Activated T-cell treated with anti-CD3 and anti-CD28 coated beads, Interleukin-2, amount 50 U/mL, for 1 hour (primary cell): ENCODE measurements at places on chromosomes 1 and 21.

DNA sequence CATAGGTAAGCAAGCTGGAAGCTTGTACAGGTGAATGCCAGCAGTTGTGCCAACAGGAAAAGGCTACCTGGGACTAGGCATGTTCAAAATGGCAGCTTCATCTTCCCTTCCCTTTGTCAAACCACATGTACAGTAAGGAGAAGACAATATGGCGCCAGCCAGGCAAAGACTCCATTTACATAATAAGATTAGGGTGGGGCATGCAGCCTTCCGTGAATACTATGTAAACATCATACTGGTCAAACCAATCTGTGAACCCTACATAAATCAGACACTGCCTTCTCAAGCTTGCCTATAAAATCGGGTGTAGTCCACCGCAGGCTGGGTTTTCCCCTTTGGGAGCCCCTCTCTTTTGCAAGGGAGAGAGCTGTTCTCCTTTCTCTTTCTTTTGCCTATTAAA, 24.6 kb downstream of the ATF3 start:
- DNase-seq = no peak

GRCh38 chr1:233667741-233668140, 53.8 kb downstream of the KCNK1 start:
- no peak for DNase-seq

DNA sequence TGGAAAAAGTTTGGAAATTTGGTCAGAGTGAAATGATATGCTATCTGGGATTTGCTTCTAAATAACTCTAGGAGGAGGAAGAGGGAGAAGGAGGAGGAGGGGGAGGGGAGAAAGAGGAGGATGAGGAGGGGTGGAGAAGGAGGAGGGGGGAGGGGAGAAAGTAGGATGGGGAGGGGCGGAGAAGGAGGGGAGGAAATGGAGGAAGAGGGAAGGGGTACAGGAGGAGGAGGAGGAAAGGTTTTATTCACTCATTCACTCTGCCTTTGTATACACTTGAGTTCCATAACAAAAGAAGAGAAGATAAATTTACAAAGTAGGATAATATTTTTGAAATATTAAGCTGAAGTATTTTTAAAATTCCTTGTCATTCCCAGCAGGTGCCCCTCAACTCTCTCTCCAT, 6.3 kb upstream of the VPS26C start:
- no peak for DNase-seq

GRCh38 chr1:244291236-244292201, 160.2 kb downstream of the ADSS2 start:
- DNase-seq = no peak

DNA sequence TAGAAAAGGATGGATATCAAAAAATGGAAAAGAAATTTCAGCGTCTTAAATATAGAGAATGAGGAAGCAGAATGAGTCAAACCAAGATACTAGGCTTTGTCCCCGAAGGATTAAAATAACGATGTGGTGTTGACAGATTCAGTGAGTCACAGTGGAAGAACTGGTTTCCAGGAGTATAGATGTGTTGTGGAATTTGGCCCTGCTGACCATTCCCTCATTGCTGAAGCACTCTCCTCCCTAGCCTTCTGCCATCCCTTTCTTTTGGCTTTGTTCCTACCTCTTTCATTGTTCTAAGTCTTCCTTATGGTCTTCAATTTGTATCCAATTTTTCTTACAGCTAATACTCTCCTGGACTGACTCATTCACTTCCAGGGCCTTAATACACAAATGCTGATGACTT, 23.1 kb upstream of the USP25 start:
- DNase-seq = no peak

DNA sequence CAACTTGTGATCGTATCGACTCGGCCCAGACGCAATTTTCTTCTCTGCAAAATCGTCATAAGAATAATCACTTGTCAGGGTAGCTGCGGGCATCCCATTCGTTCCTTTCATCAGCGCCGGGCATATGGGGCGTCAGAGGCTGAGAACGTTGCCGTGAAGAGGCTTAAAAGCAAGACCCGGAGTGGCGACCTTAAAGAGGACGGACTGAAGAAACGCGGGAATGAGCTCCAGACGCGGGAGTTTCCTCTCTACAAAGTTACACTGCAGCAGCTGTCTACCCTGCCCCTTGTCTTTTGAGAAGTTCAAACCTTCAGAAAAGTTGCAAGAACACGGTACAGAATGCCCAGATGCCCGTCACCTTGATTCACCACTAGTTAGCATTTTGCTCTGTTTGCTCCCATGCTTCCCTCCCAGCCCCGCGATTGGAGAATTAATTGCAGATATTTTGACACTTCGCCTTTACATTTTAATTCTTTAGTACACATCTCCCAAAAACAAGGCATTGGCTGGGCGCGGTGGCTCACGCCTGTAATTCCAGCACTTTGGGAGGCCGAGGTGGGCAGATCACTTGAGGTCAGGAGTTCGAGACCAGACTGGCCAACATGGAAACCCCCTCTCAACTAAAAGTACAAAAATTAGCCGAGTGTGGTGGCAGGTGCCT, 967 bp downstream of the CENPS start:
- DNase-seq = no peak

GRCh38 chr1:160779626-160780397, 16.2 kb upstream of the LY9 start:
- peak; percentile 43 for DNase-seq

GRCh38 chr1:244350027-244350426, 101.7 kb downstream of the ADSS2 start:
- no peak for DNase-seq

GRCh38 chr1:89114662-89115061, 11.3 kb downstream of the GBP2 start:
- DNase-seq = no peak

DNA sequence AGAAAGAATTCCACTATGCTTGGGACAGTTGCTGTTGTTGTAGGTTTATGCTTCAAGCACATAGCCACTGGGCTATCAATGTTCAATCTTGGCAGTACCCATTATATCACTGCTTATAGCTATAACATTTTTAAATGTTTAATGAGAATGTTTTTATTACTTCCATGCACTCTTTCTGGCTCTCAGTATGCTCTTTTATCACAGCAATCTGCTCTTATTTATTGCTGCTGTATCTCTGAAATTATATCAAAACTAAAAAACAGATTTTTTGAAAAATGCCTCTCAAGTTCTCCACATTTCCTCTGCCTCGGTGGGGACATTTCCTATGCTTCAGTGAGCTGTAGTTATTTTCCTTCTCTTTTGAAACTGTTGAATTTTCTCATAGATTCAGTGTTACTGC, 5.4 kb upstream of the SGIP1 start:
- no peak for DNase-seq

DNA sequence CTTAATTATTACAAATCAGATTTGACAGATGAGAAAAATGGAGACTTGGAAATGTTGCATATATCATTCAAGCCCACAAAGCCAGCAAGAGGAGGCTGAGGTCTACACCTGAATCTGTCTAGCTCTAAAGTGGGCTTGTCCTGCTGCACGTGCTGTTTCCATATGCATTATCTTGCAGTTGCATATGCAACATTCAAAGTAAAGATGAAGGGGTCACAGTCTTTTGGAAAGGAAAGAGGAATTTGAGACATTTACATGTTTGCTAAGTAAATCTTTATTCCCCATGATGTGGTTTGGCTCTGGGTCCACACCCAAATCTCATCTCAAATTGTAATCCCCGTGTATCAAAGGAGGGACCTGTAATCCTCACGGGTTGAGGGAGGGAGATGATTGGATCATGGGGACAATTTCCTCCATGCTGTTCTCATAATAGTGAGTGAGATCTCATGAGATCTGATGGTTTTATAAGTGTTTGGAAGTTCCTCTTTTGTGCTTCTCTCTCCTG, 98.3 kb downstream of the BACH1 start:
- DNase-seq = no peak

GRCh38 chr1:246815693-246816270, 91.6 kb downstream of the SCCPDH start:
- no peak for DNase-seq

- DNase-seq = no peak
Measured at GRCh38 chr21:37829447-37829846, 86.8 kb downstream of the KCNJ6 start.

- DNase-seq = no peak
Measured at GRCh38 chr1:202661136-202661845, 49.0 kb downstream of the SYT2 start.

DNA sequence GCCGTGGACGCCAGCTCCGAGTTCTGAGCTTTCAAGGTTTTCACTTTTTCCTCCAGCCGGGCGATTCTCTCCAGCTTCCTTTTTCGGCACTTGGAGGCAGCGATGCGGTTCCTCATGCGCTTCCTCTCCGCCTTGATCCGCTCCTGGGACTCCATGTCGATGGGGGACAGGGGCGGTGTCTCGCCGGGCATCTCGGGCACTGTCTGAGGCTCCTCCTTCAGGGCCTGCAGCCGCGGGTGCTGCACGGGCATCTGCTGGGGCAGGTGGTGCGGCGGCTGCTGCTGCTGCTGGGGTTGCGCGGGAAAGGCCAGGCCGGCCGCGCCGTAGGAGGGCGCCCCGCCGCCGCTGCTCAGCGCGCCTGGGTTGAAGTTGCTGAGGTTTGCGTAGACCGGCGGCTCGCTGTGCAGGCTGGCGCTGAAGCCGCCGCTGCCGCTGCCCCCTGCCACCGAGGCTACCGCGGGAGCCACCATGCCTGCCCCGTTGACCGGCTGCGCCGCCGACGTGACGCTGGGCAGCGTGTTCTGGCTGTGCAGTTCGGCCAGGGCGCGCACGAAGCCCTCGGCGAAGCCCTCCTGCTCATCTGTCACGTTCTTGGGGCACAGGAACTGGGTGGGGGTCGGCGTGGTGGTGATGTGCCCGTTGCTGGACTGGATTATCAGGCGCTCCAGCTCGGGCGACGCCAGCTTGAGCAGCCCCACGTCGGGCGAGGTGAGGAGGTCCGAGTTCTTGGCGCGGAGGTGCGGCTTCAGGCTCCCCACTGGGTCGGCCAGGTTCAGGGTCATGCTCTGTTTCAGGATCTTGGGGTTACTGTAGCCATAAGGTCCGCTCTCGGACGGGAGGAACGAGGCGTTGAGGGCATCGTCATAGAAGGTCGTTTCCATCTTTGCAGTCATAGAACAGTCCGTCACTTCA, 1.4 kb downstream of the JUN start:
- peak; percentile 62 for DNase-seq

DNA sequence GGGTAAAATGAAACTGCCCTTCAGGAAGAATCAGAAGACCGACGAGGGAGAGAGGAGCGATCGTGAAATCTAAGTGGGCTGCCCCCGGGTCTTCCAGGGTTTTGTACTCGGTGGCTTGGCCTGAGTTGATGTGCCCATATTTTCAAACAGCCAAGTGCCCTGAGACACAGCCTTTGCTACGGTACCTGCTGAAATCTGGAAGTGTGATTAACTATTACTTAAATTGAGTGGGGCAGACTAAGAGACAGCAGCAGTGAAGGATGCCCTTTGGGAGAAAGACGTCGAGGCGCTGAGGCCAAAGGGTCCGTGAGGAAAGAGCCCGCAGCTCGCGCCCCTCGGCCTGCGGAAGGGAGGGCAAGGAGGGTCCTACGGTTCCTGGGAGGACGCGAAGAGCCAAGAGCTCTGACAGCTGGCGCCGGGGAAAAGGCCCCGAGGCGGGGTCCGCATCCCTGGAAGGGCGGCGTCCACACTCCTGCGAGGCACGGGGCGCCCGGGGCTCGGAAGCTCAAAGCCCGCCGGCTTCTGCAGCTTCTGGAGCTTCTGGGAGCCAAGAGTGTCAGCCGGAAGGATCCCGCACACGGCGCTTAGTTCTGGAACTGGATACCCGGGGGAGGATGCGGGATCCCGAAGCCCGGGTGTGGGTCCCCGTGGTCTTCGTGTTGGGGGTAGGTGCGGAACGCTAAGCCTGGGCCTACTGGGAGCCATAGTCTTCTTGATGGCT, 15.4 kb upstream of the RNU1-4 start:
- peak; percentile 16 for DNase-seq
